ENCODE measurements at places on chromosomes 11 and 22.

DNA sequence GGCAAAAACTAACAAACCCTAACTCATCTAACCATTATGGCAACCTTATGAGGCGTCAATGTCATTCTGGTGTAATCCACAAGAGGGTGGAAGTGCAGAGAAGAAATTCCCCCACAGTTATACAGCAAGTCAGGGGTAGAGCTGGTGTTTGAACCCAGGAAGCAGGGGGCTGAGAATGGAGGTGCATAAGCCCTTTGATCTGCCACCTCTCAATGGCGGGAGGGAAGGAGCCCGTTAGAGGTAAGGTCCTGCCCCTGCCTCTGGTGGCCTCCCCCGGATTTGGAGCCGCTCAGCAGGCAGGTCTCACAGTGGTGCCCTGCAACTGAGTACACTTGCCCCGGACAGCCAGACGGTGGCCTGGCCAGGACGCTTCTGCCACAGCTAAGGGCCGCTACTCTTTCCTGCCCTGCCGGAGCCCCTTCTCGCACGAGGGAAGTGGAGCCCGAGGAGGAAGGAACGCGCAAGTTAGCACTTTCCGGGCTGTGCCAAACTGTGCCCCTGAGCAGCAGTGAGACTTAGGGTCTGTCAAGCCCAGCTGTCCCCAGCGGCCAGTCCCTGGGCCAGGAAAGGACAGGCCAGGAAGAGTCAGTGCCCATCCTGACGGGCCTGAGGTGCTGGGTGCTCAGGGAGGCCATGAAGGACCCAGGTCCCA is 1.1 kb downstream of the FXYD2 start:
- no peak for DNase-seq

DNA sequence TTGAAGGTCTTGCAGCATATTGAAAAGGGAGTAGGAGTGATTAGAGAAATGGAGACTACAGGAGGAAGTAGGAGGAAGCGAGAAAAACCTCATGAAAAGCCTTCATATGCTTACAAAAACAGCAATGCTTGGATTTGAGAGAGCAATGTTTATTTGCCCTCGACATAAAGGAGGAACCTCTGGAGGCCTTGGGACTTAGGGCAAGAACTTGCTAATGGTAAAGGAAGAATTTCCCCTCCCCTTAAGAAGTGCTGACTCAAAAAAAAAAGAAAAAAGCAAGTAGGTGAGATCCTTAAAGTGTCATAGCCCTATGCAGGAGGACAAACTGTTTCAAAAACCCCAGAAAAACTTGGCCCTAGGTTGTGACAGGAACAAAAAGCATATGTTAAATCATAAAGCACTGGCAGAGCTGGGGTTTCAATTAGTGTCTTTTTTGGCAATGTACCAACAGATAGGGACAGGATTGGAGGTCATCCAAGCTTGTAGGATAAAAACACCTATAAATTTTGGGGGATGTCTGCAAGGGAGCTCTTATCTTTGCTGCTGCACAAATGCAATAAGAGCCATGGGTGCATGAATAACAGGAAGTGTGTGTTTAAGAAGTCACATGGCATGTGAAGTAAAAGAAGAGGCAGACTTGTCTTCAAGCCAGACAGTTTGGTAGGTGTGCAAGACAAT is 4.9 kb downstream of the GLYAT start:
- DNase-seq, result no peak

DNA sequence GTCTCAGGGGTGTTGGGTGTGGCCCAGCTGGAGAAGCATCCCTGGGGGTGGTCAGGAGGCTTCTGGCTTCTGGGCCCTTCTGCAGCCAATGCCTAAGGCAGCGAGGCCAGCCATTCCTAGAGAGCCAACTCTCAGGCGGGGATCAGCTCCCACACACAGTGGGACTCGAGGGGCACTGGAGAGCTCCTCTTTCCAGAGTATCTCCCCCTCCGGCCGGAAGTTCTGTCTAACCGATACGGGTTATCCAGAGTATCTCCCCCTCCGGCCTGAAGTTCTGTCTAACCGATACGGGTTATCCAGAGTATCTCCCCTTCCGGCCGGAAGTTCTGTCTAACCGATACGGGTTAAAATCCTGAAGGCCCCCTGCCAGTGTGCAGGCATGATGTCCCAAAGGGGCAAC is 71.2 kb upstream of the B3GAT1 start:
- no peak for DNase-seq

GRCh38 chr11:65069217-65069616 is 10.9 kb upstream of the NAALADL1 start:
- no peak for DNase-seq

GRCh38 chr11:128294671-128295050 is 292.7 kb downstream of the ETS1 start:
- DNase-seq, result no peak
